ENCODE measurements at places on chromosomes 11 and 22.
A peak's percentile ranks its signal among the peaks of the same experiment; 100 is the strongest.

GRCh38 chr11:128848815-128849455, 18.2 kb downstream of the KCNJ1 start:
- DNase-seq: peak; percentile 47

DNA sequence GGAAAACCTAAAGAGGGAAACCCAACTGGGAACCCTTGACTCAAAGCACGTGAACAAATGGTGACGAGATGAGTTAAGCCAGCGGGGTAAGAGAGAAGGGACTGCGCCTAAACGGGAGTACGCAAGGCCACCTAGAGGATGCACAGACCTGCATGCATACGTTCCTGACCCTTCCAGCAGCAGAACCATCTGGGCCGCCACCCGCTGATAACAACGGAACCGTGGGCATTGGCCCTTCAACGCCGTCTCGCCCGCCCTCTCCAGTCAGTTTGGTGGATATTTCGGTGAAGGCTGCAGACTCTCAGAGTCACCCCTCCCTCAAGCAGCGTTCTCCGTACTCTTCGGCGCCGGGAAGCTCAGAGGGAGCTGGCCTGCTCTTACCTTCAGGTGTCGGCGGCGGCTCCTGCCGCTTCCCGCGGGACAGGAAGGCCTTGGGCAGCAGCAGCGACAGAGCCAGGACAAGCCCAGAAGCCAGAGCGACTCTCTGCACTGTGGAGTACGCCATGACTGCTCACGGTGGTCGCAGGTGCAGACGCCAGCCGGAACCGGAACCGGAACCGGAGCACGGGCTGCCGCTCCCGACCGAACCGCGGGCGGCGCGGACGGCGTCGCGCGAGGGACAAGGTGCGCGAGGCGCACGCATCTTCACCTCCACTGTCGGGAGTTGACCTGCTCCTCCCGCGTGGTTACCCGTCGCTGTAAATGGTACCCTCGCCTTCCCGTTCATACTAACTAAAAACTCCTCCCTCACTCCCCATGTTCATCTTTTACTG, at the start of gene RIC3:
RIC3 (minus strand) TSS at position 541 of the 773 bp plus-strand sequence; CDS start at position 505, 36 bp downstream.
- DNase-seq: peak; percentile 49

GRCh38 chr11:114197799-114198500, 98.2 kb upstream of the NNMT start:
- no peak for DNase-seq

GRCh38 chr22:37578002-37578401, 1.9 kb downstream of the LGALS2 start:
- DNase-seq: no peak

DNA sequence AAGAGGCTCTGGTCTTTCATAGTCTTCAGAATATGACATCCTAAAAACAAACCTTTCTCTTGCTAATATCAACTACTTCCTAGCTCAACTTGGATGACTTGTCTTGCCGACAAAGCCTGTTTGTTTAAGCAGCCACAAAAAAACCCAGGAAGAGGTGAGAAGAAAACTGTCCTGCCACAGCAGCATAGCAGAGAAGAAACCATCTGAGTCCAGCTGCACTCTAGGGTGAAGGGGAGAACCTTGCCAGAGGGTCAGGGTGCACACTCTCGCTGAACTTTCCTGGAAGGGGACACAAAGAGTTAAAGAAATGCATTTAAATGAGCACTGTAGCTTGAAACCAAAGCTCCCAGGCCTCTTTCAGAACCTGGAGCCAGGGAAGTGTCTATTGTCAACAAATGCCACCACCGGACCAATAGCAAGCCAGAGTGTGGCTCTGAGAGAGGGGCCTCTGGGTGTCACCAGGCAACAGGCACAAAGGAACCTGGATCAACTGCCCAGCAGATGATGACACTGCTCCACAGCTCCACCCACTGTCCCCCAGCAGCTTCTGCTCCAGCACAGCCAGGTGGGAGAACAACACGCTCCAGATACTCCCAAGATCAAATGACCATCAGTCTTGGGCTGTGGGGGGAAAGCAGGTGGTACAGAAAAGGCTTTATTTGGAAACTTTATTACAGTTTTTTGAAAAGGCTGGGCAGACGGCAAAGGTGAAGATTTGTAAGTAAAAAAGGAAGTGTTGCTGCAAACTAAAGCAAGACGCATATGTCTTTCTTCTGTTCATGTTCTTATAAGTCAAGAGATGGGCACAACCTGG, 105.7 kb downstream of the RASSF10 start:
- DNase-seq: no peak

DNA sequence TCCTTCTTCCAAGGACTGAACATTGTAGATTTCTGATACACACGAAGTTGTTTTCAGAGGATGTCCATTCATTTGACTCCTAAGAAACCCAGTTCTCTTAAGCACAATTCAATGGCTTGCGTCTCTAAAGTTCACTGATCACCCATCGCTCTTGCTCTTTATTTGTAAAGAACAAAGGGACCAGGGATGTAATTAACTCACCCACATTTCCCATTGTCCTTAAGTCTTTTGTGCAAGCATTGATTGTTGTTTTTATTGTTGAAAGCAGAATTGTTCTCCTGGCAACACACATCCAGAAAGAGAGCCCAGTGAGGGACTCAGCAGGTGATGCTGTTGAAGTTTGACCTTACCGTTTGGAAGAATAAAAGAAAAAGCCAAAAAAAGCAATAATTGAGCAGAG, 59.2 kb downstream of the SPON1 start:
- no peak for DNase-seq

Measured in central memory CD4-positive, alpha-beta T cell (primary cell).